Pulmonary artery endothelial cell (primary cell): ENCODE measurements at places on chromosomes 2 and 18. TPM values are rescaled to one million over a fixed set of nuclear protein-coding genes. Genes with fewer than 3 reads are reported as not detected.

Gene PNPT1
- total RNA-seq, result 28.0 and 34.0 TPM in 2 replicates

Gene ITPRIPL1
- 1.3 and 5.4 TPM in 2 replicates for total RNA-seq

Gene ZNF532
- 31.0 and 44.0 TPM in 2 replicates for total RNA-seq

Gene CDCA7
- total RNA-seq, result 8.8 and 16.7 TPM in 2 replicates
